ENCODE measurements at places on chromosomes 7 and 10. TPM values are rescaled to one million over a fixed set of nuclear protein-coding genes. Genes with fewer than 3 reads are reported as not detected.
A peak's percentile ranks its signal among the peaks of the same experiment; 100 is the strongest.

- H3K27ac ChIP-seq = peak overlapping the region; percentile 93
- H3K4me1 ChIP-seq = peaks cover 25% of the 10 kb centered on the region
- H3K4me3 ChIP-seq = no peak overlapping the region
Observed at GRCh38 chr10:72009051-72009424, 44.8 kb downstream of the CHST3 start.

DNA sequence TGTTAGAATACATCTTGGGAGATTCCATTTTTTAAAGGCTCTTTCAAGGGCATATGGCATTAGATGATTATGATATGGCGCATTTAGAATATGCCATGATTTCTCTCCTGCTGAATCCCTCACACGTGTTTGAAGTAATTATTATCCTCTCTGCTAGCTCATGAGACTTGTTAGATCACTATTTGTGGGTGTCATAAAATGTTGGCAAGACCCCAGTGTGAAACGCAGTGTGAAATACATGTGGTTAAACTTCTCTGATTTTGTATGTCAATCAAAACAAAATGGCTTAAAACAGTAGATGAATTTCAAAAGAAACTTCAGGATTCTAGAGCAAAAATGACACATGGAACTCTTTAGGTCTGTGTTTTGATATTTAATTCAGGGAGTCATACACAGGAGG is 560.8 kb downstream of the AUTS2 start:
- no peak overlapping the region for H3K4me3 ChIP-seq
- no peaks in the 10 kb centered on the region for H3K4me1 ChIP-seq
- no peaks in the 10 kb centered on the region for H3K36me3 ChIP-seq
- no peak overlapping the region for H3K27ac ChIP-seq
- H3K27me3 ChIP-seq = no peaks in the 10 kb centered on the region
- DNase-seq = no peak

ACSM6 gene
- total RNA-seq = not detected

DNA sequence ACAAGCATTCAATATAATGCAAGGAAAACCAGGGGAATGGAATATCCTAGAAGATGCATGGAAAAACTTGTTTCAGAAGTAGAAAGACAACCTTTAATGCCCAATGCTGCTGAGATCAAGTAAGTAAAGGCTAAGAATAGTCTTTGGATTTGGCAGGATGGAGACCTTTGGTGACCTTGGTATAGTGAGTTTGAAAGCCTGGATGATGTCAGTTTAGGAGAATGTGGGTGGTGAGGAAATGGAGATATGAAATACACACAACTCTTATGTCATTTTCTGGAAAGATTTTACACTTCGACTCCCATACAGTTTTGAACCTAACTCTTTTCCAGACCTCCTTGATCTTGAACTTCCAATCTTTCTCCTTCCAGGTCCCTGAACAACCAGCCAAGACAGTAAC is 185.7 kb downstream of the TFEC start:
- no peaks in the 10 kb centered on the region for H3K36me3 ChIP-seq
- no peaks in the 10 kb centered on the region for H3K27me3 ChIP-seq
- no peak overlapping the region for H3K27ac ChIP-seq
- no peaks in the 10 kb centered on the region for H3K4me1 ChIP-seq

IKZF1 gene
- total RNA-seq = 7.0 TPM

GRCh38 chr7:27551803-27552400 is 110.8 kb downstream of the HIBADH start:
- DNase-seq = no peak
- no peaks in the 10 kb centered on the region for H3K27me3 ChIP-seq
- H3K4me1 ChIP-seq = no peaks in the 10 kb centered on the region
- H3K27ac ChIP-seq = no peak overlapping the region
- no peaks in the 10 kb centered on the region for H3K36me3 ChIP-seq

- H3K4me3 ChIP-seq = no peak overlapping the region
- peak; percentile 28 for DNase-seq
- no peak overlapping the region for H3K27ac ChIP-seq
- H3K27me3 ChIP-seq = no peaks in the 10 kb centered on the region
Observed at GRCh38 chr10:123913688-123914268, 22.2 kb upstream of the CPXM2 start.

DNA sequence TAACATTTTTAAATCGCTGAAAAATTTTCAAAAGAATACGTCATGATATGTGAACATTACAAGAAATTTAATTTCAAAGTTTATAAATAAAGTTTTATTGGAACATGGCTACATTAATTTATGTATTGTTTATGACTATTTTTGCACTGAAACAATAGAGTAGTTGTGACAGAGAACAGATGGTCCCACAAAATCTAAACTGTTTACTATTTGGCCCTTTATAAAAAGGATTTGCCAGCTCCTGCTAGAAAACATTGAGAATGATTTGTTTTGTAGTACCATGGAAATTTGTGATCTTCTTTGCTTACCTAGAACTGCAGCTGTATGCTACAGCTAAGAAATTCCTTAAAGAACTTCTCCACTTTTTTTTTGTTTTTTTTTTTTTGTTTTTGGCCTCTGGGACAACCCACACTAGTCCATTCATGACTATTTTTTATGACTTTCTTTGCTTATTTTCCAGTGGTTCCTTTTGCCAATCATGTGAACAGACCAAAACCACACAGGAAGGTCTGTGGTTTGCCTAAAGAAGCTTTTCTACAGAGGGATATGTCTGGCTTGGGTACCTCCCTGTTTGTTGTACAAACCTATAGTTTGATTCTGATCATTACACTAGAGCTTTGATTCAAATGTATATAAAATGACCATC is 55.7 kb downstream of the ST7 start:
- H3K4me1 ChIP-seq = no peaks in the 10 kb centered on the region
- no peaks in the 10 kb centered on the region for H3K36me3 ChIP-seq
- H3K27ac ChIP-seq = no peak overlapping the region
- H3K4me3 ChIP-seq = no peak overlapping the region
- no peak for DNase-seq

IDI2 gene
- total RNA-seq = not detected

GRCh38 chr7:117086788-117087187 is 133.5 kb downstream of the ST7 start:
- no peaks in the 10 kb centered on the region for H3K27me3 ChIP-seq
- no peak for DNase-seq
- no peak overlapping the region for H3K27ac ChIP-seq
- H3K4me3 ChIP-seq = no peak overlapping the region

- no peaks in the 10 kb centered on the region for H3K27me3 ChIP-seq
- no peaks in the 10 kb centered on the region for H3K4me1 ChIP-seq
- no peak for DNase-seq
- no peak overlapping the region for H3K4me3 ChIP-seq
Observed at GRCh38 chr10:117360016-117360415, 15.2 kb downstream of the PDZD8 start.

DNA sequence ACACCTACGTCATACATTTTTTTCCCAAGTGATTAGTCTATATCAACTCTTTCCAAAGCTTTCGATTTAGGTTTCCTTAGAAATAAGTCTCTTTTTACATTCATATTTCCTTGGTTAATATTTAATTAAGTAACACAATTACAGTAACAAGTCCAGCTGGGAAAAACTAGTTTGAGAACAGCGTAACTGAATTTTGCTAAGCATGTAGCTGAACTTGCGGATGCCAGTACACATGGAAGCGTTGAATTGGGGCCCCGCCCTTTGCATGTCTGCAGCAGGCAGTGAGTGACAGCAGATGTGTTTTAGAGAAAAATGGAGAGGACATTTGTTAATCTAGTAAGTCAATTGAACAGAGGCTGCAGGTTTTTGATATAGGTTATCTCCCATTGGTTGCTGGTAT is 72.5 kb downstream of the TAF3 start:
- no peak for DNase-seq
- no peak overlapping the region for H3K27ac ChIP-seq
- no peaks in the 10 kb centered on the region for H3K36me3 ChIP-seq
- H3K4me3 ChIP-seq = no peak overlapping the region
- H3K27me3 ChIP-seq = no peaks in the 10 kb centered on the region

AS3MT gene
- total RNA-seq = 0.51 TPM

DNA sequence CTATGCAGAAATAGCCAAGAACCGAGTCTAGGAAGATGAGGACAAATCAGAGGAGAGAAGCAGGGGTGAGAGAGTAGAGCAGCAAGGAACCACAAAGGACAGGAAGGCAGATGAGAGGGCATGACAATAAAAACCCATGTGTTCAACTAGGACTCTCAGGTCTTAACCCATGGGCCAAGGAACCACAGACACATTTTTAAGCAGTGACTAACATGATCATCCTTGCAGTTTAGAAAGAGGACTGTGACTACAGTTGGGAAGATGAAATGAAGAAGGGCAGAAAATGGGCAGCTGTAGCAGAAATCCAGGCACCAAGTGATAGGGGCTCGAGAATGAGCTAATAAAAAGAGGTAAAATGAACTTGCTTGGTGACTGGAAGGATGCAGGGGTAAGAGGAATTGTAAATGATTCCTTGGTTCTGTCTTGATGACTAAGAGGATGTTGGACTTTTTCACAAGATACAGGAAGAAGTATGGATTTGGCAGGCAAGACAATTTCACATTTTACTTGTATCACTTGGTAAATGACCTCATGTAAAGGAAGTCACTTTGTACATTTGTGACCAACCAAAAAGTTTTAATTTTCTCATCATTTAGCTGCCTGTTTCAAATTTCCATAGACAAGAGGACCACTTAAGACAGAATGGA is 22.8 kb downstream of the SGMS1 start:
- no peak for DNase-seq
- H3K4me1 ChIP-seq = peaks cover 22% of the 10 kb centered on the region
- H3K4me3 ChIP-seq = no peak overlapping the region
- no peaks in the 10 kb centered on the region for H3K36me3 ChIP-seq

- no peak overlapping the region for H3K27ac ChIP-seq
- H3K36me3 ChIP-seq = no peaks in the 10 kb centered on the region
- DNase-seq = no peak
- H3K4me1 ChIP-seq = no peaks in the 10 kb centered on the region
- H3K27me3 ChIP-seq = no peaks in the 10 kb centered on the region
Observed at GRCh38 chr10:11404901-11405300, 206.5 kb downstream of the USP6NL start.
